HCEC 1CT (cell line): ENCODE measurements at places on chromosomes 5 and 9.

- DNase-seq = no peak
Observed at GRCh38 chr5:109655841-109656240, 33.9 kb upstream of the MAN2A1 start.

DNA sequence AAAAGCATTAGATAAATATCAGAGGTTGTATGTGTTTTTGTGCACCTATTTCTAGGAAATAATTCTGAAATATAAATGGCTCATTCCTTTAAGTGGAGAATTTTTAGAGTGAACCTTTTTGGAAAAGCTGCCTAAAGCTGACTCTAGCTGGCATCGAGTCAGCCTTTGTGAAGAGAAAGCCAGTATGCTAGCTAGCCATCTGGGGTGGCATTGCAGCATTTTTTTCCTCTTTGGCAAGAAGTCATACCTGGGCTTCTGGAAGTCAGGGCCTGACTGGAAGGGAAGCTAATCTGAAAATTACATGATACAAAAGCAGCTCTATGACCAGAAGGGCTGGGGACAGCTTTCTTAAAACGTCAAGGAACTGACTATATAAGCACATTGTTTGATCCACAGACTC, 19.7 kb downstream of the ANP32B start:
- DNase-seq = no peak

DNA sequence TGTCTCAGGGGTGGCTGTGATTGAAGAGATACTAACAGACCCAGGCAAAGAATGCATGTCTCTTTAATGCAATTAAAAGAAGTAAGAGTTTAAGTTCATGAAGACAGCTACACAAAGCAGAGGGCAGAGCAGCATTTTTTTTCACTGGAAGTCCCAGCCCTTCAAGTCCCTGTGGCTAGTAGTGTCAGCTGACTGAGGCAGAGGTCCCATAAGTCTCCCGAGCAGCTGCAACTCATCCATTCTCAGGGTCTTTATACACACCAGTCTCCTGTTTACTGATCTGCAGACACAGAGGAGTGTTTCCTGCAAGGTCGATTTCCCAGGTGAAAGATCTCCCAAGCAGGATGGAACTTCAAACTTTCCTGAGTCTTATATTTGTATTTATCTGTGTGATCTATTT, 169.4 kb upstream of the GLRA1 start:
- DNase-seq = no peak

DNA sequence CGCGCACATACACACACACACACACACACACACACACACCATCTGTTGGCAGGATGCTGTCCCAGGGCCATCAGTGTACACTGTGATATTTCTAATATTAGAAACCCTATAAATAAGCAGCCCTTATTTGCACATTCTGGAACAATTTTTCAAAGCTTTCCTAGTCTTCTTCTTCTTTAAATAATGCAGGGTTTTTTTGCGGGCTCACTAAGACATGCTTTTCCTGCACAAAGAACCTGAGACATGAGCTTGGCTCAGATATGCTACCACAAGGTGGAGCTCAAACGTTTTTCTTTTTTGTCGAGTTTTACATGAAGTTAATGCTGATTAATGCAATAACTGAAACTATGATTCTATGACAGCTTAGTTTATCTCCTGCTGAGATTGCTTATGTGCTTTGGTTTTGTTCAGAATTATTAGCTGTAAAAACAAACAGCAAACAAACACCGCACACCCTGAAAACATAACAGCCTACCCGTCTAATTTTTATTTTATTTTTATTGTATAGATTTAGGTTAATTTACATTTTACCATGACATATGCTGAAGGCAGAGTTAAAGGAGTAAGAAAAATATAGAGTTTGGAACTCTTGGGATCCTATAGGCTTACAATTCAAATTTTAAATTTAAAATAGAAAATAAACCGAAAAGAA, 95.8 kb downstream of the ALDH1A1 start:
- peak; percentile 60 for DNase-seq

DNA sequence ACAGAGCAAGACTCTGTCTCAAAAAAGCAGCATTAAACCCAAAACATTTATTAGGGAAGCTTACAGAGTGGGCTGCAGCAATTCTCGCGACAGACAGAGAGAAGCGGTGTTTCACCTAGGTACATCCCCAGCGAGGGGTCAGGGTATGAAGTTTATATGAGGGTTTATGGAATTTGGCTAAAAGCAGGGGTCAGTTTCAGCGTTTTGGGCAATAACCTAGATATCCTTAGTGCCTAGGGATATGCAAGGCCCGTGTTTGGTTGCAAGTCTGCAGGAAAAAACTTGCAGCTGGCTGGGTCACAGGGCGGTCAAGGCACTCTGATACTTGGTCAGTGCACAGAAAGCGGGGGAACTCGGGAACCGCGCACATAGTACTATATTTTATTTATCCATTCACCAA, 649 bp upstream of the GLE1 start:
- DNase-seq = peak; percentile 25

DNA sequence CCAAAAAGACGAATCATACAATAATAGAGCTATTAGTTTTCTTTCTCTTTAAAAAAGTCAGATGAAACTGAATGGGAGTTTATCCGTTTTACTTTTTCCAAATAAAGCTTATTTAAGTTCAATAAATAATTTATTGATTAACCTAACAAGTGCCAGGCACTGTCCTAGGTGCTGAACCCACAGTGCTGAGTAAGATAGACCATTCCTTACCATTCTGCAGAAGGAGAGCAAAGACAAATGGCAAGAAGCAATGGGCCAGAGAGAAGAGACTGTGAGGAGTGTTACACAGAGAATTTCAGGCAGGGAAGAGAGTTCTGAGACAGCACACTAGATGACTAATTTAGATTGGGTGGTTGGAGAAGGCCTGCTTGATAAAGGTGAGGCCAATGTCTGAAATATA, 127.2 kb downstream of the AUH start:
- no peak for DNase-seq

DNA sequence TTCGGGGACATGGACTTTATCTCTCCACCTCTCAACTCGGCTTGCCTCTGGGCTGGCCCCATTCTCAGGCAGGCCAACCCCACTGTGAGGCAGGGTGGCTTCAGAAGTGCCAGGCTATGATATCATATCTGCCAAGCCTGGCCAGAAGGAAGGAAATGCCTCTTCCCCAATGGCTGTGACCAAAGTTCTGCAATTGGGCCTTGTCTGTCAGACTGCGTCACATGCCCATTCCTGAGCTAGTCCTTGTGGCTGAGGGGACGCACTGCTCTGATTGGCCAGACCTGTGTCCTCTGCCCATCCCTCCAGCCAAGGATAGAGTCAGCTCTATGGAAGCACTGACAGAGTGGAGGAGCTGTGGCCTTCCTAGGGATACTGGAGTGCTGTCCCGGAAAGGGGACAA, 11.9 kb downstream of the SMIM23 start:
- DNase-seq = no peak

GRCh38 chr5:59034498-59035186, 451.8 kb downstream of the RAB3C start:
- DNase-seq = peak; percentile 67

DNA sequence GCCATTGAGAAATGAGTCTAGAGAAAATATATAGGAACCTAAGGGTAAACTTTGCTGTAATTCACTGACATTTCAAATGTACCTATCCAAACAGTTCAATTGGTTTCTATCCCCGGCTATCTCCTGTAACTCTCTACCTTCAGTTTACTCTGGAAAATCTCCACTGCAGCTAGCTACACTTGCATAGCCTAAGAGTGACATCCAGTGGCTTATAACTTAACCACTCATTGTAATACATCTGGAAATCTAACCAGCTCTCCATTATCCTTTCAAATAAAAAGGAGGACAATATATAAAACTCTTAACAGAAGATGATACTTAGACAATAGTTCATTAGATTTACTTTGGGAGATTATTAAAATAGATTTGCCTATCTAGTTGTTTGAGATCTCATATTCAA, 35.3 kb upstream of the SPDL1 start:
- DNase-seq = peak; percentile 60

DNA sequence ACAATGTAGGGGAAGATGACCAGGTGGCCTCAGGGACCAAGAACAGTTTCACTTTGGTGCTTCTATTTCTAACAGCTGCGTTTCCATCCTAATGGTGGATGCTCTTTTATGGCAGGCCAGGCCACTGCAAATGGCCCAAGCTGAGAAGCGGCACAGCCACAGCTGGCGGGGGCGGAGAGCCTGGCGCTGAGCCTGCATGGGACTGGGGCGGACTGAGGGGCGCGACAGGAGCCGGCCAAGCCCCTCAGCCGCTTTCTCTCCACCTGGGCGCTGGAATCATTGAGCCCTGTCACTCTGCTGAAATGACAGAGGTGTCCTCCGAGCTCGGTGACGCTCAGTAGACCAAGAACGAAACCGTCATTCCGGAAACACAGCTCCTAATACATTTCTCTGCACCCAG, 317.3 kb upstream of the PDE4D start:
- no peak for DNase-seq

- no peak for DNase-seq
Observed at GRCh38 chr5:56565283-56565615, 250.1 kb upstream of the MAP3K1 start.

DNA sequence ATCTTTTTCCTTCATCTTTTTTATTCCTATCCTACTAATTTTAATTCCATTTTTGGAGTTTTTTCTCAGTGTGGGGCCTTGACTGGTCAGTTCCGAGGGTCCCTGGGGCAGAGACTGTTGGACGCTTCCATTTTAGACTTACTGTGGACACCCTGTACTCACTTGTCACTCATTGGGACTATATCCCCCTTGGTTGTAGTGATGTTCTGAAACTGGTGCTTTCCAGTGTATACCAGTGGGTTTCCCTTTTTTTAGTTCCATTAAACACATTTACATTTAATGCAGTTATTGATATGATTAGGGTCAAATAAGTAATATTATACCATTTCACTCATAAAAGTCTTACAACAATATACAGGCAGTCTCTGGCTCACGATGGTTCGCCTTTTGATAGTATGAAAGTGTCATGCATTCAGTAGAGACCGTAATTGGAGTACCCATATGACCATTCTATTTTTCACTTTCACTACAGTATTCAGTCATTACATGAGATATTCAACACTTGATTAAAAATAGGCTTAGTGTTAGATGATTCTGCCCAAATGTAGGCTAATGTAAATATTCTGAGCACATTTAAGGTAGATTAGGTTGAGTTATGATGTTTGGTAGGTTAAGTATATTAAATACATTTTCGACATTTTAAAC, 46.0 kb downstream of the CNOT6 start:
- no peak for DNase-seq

- no peak for DNase-seq
Observed at GRCh38 chr9:92663951-92664350, 6.0 kb downstream of the IPPK start.

GRCh38 chr5:54384356-54384933, 71.1 kb upstream of the HSPB3 start:
- DNase-seq = no peak

- peak; percentile 8 for DNase-seq
Observed at GRCh38 chr9:99231711-99232110, 9.6 kb downstream of the SEC61B start.

GRCh38 chr5:17358031-17358430, 140.0 kb upstream of the TAF11L2 start:
- no peak for DNase-seq

DNA sequence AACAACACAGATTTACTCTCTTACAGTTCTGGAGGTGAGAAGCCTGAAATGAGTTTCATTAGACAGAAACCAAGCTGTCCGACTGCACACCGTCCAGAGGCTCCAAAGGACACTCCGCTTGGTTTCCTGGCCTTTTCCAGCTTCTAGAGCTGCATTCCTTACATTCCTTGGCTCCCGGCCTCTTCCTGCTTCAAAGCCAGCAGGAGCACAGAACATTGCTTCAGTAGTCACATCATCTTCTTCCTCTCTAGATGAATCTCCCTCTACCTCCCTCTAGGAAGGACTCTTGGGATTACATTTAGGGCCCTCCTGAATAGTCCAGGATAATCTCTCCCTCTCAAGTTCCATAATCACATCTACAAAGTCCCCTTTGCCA, 213.3 kb downstream of the CDK5RAP2 start:
- DNase-seq = peak; percentile 95

- no peak for DNase-seq
Observed at GRCh38 chr9:1538301-1538700, 476.8 kb upstream of the SMARCA2 start.

- DNase-seq = no peak
Observed at GRCh38 chr5:157764531-157764930, 21.0 kb downstream of the LSM11 start.

DNA sequence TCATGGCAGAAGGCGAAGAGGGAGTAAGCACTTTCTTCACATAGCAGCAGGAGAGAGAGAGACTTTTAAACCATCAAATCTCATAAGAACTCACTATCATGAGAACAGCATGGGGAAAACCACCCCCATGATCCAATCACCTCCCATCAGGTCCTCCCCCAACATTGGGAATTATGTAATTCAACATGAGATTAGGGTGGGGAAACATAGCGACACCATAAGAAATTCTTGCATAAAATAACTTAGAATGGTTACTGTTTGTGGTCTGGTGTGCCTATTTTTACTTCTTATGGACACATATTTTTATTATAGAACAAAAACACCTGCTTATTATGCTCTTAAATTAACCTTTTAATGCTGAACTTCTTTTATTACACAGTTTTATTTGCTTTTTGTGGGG, 298.1 kb downstream of the PJA2 start:
- DNase-seq = no peak

GRCh38 chr9:5561828-5562488, 51.6 kb downstream of the PDCD1LG2 start:
- DNase-seq = no peak

- DNase-seq = no peak
Observed at GRCh38 chr5:116135344-116135743, 50.5 kb downstream of the COMMD10 start.
